Left renal pelvis (tissue), 4 donors: ENCODE measurements at places on chromosomes 1 and 21. TPM values are rescaled to one million over a fixed set of nuclear protein-coding genes. Genes with fewer than 3 reads are reported as not detected.

DNA sequence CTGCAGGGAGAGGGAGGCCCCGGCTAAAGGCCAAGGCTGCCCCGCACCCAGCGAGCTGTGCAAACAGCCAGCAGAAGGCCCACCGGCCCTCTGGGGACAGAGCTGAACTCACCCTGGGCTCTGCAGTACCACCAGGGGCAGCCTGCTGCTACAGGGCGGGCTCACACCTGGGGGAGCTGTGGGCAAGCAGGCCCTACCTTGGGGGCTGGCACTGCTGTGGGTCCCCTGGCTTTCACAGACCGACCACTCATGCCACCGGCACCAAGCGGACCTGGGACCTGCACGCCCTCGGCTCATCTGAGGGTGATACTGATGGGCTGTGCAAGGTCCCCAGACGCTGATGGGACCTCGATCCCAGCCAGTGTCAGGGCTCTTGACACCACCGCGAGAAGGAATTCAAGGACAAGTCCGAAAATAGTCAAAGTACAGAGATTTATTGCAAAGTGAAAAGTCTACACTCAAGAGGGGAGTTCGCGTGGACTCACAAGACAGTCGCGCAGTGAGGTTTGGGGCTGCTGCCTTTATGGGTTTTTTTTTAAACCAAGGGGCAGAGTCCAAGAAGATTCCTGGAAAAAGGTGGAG, 61.0 kb upstream of the ADARB1 start:
- DNase-seq: no peak

GRCh38 chr1:243667591-243667990, 182.5 kb downstream of the AKT3 start:
- DNase-seq: no peak

PPP1R15B gene
- 41.5 TPM for polyA plus RNA-seq

DNA sequence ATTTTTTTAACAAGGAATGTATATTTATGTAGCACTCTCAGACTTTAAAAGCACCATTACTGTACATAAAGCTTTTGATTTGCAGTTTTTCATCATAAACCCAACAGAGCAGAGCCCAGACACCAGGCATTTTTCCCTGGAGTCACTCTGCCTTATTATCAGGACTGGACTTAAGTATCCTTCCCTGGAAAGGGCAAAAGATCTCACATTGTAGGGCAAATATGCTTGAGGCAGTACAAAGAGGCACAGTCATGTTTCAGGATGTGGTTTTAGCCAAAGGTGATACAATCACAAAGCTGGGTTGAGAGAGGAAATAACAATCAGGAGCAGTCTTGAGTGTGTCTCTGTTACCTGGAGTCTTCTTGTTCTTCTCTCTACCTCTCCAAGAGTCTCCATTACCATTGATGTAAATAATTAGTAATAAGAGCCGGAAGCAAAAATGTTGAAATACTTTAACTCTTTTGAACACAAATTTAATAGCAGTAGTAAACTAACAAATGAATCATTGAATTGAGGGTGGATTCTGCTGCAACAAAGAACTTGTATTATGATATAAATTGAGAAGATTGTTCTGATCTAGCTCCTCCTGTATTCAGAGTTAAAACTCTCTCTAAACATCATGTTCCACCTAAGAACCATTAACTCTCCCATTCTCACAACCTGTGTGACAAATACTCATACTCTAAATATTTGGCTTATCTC, 160.5 kb downstream of the LTN1 start:
- DNase-seq: no peak

DNA sequence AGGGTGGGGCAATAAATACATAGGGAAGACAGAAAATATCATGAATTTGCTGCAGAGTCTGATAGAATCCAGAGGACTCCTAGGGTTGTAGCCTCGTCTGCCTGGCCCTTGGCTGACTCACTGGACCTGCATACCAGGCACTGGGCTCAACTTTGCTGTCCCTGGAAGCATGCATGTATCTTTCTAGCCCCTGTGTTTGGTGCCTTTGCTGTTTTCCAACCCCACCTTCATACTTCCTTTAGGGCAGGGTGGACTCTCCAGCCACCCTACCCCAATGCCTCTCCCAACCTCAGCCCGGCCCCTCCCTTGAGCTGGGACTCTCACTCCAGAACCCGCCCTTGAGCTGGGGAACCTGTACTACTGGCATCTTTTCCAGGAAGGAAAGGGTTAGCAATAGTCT, 1.2 kb downstream of the RAB25 start:
- no peak for DNase-seq

DNA sequence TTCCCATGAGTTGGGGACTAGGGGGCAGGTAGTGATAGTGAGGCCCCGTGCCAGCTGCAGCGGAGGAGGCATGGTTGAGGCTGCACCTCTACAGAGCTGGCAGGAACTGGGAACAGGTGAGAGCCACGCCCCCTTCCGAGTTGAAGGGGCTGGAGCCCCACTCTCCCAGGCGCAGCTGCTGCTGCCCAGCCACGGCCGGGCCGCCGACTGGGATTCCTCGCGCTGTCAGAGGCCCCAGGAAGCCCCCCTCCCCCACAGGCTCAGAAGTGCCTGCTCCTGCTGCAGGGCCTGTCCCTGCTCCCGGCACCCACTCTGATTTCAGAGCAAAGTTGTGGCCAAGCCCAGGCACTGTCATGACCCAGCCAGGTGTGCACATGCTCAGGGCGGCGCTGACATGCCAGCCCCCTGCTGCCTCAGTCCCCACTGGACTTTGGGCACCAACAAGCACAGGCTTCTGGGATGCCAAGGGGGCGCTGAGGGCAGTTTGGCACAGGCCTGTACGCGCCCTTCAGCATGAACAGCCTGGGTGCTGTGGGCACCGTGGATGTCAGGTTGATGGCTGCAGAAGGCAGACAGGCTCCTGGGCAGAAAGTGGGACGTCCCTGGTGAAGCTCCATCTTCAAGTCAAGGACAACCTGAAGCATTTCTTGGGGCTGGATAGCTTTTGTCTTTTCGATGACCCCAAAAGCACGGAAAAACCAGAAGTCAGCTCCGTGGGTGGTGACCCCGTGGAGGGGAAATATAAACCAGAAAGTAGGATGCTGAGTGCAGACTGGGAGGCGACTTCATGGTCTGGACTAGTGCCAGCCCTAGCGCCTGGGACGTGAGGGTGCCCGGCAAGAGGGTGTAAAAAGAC, 121.5 kb downstream of the SIM2 start:
- no peak for DNase-seq

DNA sequence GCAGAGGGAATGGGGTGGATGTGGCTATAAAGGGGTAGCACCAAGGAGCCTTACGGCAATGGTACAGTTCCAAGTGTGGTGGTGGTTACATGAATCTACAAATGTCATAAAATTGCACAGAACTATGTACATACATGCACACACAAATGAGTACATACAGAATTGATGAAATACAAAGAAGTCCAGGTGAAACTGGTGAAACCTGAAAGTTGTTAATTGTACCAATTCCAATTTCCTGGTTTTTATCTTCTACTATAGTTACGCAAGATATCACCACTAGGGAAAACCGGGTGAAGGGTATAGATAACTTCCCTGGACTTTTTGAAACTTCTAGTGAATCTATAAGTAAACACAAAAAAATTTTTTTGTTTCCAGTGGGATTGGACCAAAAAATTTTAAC, 18.9 kb downstream of the HSF2BP start:
- DNase-seq: no peak

DNA sequence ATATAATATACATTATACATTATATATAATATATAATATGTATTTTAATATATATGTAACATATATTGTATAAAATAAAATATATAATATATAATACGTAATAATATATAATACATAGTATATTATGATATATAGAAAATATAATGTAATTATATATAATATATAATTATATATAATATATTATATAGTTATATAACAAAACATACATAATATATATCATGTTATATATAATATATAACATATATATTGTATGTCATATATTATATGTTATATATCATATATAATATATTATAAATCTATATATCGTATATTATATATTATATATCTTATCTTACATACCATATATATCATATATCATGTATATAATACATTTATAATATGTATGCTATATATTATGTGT, 248.2 kb upstream of the TPTE start:
- no peak for DNase-seq

LCE2A gene
- polyA plus RNA-seq: not detected

- no peak for DNase-seq
Observed at GRCh38 chr21:44789880-44790279, 11.7 kb downstream of the UBE2G2 start.

CA6 gene
- 0.12 TPM for polyA plus RNA-seq

- DNase-seq: no peak
Observed at GRCh38 chr1:117612517-117613248, 6.8 kb downstream of the TENT5C start.

GRCh38 chr1:6502000-6502891, 10.8 kb upstream of the PLEKHG5 start:
- no peak for DNase-seq

DNA sequence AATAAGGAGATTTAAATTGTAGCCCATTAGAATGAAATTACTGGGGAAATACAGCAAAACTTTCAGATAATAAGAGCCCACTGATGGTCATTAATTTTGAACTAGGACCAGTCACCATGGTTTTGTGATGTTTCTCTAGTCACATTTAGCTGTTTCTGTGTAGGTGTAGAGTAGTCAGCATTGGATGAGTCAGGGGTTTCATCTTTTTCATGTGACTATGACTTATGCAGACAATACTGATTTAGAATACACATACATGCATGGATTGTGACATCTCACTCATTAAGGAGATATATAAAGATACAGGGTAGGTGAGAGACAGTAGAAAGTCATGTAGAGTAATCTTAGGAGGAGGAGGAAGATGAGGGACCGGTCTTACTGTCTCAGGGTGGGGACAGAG, 1192.7 kb downstream of the KCNT2 start:
- no peak for DNase-seq

INSRR gene
- 1.5 TPM for polyA plus RNA-seq

- no peak for DNase-seq
Observed at GRCh38 chr21:37711286-37711829, 204.9 kb downstream of the KCNJ6 start.

DNA sequence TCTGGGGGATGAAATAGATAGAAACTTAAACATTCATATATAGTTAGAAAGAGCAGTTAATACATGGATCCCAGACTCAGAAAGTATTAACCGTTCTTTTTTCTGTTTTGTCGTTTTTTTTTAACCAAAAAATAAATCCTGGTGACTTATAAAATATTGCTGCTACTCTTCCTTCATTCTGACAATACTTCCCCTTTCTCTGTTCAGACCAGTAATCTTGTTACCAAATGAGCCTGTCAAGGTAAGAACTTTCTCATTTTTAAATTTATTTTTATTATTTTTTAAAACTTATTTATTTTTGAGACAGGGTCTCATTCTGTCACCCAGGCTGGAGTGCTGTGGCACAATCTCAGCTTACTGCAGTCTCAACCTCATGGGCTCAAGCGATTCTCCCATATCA, 13.7 kb downstream of the PTPN22 start:
- DNase-seq: no peak

OR2L3 gene
- not detected for polyA plus RNA-seq

KLHDC7A gene
- 12.7 TPM for polyA plus RNA-seq

DNA sequence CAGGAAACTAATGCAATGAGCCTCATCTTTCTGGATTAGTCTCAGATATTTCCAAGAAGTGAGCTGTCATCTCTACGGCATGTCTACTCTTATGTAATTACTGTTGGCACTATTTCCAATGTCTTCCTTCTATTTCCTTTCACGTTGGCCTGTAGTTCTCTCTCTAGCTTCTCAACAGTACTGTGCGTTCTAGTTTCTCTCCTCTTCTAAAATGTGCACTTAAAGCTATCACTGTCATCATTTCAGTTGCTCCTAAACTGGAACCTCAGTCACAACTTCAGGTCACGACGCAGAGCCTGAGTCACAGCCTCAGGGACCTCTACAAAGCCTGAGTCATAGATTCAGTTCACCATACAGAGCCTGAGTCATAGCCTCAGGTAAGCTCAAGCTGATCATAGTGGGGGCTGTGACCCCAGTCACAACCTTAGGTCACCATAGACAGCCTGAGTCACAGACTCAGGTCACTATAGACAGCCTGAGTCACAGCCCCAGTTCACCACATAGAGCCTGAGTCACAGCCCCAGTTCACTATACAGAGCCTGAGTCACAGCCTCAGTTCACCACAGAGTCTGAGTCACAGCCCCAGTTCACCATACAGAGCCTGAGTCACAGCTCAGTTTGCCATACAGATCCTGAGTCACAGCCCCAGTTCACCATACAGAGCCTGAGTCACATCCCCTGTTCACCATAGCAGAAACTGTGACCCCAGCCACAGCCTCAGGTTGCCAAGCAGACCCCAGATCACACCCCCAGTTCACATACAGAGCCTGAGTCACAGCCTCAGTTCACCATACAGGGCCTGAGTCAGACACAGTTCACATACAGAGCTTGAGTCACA, 13.0 kb downstream of the WNT9A start:
- no peak for DNase-seq

- DNase-seq: no peak
Observed at GRCh38 chr1:107299521-107299920, 158.7 kb downstream of the NTNG1 start.

DNA sequence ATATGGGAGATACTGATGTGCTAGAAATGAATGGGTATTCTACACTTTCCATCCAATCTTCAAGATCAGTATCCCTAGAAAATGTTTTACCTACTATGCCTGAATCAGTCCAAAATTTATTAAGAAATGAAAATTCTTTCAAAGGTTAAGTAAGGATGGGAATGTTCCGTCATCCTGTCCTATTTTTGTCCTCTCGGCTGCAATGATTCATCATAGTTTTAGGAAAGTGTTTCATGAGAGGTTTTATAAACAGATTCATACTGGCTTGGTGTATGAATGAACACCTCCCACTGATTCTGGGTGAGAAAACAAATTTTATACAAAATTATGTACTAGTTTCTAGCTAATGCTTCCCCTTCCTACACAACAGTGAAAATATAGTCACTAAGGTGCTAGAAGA, 504.6 kb upstream of the NR5A2 start:
- no peak for DNase-seq

GJC2 gene
- polyA plus RNA-seq: 1.1 TPM

DNA sequence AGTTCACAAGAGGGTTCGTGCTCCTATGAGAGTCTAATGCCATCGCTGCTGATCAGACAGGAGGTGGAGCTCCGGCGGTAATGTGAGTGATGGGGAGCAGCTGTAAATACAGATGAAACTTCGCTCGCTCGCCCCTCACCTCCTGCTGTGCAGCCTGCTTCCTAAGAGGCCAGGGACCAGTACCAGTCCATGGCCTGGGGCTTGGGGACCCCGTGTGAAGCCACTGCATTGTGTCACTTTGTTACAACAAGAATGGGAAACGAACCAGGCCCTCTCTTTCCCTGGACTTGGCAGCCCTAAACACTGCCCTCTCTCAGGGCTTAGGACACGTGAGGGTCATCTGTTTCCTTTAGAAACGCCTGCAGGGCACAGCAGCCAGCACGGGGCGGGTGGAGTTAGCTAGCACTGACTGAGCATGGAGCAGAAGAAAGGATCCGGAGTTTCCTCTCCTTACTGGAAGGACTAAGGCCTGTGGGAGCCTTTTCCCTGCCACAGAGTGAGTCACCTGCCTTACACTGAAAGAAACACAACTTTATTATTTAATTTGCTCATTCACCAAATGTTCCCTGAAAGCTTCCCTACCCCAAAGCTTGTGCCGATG, 185.2 kb upstream of the TMEM51 start:
- DNase-seq: no peak
